K562 (cell line): ENCODE measurements at places on chromosomes 7 and 10. TPM values are rescaled to one million over a fixed set of nuclear protein-coding genes. Genes with fewer than 3 reads are reported as not detected.

Gene PHKG1
- polyA plus RNA-seq, result 0.27 and 0.45 TPM in 2 replicates

Gene GNG11
- not detected in 2 replicates for polyA plus RNA-seq

Gene IGF2BP3
- 45.3 and 55.8 TPM in 2 replicates for polyA plus RNA-seq

Gene RNF32
- 5.2 and 5.3 TPM in 2 replicates for polyA plus RNA-seq

Gene OR2A42
- polyA plus RNA-seq, result not detected in 2 replicates

Gene MRPS33
- polyA plus RNA-seq, result 109 and 123 TPM in 2 replicates

Gene FAM241B
- polyA plus RNA-seq, result 9.5 and 11.1 TPM in 2 replicates

Gene FXYD4
- 0.94 TPM in 1 of 2 replicates, not detected in the other for polyA plus RNA-seq

Gene JAKMIP3
- 0.01 TPM in 1 of 2 replicates, not detected in the other for polyA plus RNA-seq

Gene CLCN1
- polyA plus RNA-seq, result 0.01 and 0.09 TPM in 2 replicates

Gene EPHB6
- 12.0 and 16.3 TPM in 2 replicates for polyA plus RNA-seq

Gene EXOSC1
- 65.1 and 67.0 TPM in 2 replicates for polyA plus RNA-seq

Gene BMPER
- not detected in 2 replicates for polyA plus RNA-seq

Gene AASS
- not detected in 2 replicates for polyA plus RNA-seq

Gene TMEM72
- not detected in 2 replicates for polyA plus RNA-seq

Gene ZDHHC4
- 52.5 and 60.4 TPM in 2 replicates for polyA plus RNA-seq

Gene SPDYE5
- polyA plus RNA-seq, result not detected in 2 replicates

Gene GPR26
- polyA plus RNA-seq, result not detected in 2 replicates

Gene ASZ1
- not detected in 2 replicates for polyA plus RNA-seq

Gene H2BK1
- not detected in 2 replicates for polyA plus RNA-seq

Gene AKR1C1
- polyA plus RNA-seq, result 86.6 and 88.7 TPM in 2 replicates

Gene ITPRID1
- not detected in 2 replicates for polyA plus RNA-seq

Gene TMEM248
- 63.2 and 85.8 TPM in 2 replicates for polyA plus RNA-seq

Gene UNCX
- not detected in 2 replicates for polyA plus RNA-seq

Gene LRRD1
- not detected in 2 replicates for polyA plus RNA-seq
